Fibroblast of skin of left quadriceps (primary cell): ENCODE measurements at places on chromosomes 16 and 17.
A peak's percentile ranks its signal among the peaks of the same experiment; 100 is the strongest.

GRCh38 chr16:84340325-84341040 lies 27.9 kb upstream of the ATP2C2 start:
- DNase-seq, result no peak

DNA sequence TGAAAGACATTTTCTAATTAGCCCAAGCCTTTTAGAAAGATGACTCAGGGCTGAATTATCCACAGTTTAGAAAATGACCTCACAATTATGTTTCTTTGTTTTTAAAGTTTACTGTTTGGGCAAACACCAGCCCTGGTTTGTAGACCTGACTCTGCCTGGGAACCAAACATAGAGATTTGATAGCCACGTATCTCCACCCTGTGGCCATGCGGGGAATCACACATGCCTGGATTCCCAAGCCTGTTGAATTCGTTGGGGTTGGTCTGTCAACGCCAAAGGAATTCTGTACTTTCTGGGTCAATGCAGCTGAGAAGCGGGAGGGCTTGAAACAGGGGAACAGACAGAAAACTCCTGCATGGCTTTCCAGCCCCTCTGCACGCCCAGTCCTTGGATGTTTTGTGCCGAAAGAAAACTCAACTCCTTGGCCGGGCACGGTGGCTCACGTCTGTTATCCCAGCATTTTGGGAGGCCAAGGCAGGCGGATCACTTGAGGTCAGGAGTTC lies 26.9 kb downstream of the CD300A start:
- DNase-seq, result peak; percentile 7

DNA sequence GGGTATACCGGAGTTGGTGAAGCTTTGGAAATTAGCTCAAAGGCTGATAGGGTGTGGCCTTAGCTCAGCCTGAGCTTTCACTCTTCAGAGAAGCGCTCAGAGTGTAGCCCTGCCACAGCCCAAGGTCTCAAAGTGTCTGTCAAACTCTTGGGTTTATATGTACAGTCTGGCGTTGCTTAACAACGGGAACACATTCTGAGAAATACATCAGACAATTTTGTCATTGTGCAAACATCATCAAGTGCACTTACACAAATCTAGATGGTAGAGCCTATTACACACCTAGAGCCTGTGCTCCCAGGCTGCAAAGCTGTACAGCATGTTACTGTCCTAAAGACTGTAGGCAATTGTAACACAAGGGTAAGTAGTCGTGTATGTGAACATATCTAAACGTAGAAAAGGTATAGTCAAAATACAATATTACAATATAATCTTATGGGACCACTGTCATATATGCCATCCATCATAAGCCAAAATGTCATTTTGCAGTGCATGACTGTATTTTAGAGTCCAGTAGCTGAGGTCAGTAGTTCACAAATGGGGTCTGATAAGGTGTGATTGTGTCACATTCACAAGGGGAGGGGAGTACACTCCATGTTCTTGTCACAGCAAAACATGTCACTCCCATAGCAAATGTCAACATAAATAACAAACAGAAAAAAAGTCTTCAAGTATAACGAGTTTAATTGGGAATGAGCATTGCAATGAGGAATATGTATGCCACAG lies 20.6 kb downstream of the CHAD start:
- DNase-seq, result no peak

DNA sequence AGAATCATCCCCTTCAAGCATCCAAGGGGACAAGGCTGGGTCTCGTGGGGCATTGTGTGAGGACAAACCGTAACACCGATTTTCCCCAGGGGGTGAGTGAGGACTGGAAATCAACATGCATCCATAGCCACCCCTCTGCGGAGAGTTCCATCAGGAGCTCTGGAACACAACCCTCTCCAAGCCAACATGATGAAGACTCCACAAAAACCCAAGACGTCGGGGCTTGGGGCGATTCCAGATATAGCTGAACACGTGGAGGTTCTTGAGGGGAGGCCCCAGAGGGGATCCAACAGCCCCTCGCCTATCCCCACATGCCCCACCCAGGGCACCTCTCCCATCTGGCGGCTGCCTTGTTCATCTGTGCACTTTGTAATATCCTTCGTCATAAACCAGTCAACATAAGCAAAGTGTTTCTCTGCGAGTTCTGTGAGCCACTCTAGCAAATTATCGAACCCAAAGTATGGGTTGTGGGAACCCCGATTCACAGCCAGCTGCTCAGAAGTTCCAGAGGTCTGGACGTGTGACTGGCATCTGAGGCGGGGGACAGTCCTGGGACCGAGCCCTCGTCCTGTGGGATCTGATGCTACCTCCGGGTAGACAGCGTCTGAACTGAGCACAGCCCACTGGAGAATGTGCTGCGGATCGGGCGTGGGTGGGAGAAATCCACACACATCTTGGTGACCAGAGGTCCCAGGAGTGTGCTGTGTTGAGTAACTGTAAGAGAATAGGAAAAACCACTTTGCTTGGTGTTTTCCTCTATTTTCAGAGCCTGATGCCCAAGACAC lies 55.5 kb downstream of the RPH3AL start:
- no peak for DNase-seq

DNA sequence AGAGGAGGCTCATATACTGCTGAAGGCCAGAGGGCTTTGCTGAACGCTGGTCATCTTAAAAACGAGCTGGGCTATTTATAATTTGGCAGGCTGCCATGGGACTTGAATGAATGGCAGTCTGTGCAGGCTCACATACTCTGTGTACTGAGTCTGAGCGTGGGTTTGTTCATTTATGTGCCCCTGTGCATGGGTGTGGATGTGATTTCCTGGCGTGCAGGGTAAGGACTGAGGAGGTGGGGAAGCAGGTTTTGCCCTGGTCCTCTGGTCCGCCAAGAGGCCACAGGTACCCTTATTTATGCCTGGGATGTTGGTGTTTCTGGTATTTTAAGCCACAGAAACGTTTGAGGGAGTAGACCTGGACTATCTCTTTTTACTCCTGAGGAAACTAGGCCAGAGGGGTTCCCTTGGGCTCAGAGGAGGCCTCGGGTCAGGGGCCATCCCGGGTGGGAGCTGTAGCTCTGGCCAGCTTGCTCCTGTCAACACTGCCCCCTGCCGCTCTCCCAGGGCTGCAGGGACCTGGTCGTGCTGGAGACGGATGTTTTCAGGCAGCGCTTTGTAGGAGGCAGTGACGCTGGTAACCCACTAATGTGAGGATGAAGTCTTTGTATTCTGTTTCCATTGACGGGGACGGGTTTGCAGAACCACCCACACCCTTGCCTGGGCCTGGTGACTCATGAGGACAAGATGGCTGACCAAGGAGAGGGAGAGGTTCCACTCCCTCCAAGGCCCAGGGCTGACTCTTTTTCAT lies 184.4 kb downstream of the MSI2 start:
- no peak for DNase-seq

- DNase-seq, result no peak
Observed at GRCh38 chr17:55639096-55639495, 83.6 kb downstream of the TMEM100 start.
